ENCODE measurements at places on chromosomes 7 and 10.

DNA sequence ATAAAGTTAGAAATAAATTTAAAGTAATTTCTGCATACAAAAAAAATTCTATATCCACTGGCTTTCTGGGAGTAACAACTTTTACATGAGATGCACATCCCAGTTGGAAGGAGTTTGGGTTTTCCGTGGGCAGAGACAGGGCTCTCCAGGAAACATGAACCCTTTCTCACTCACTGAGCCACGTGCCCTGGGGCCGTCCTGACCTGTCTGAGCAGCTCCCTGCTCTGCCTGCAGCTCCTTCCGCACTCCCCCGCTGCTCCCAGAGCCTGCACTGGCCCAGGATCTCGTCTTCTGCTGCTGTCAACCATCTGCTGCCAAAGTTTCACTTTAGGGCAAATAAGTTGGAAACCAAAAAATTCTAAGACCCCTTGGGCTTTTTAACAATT lies 169.1 kb downstream of the DIP2C start:
- DNase-seq = no peak

GRCh38 chr7:988426-988911 lies 5.5 kb downstream of the CYP2W1 start:
- DNase-seq = no peak

GRCh38 chr7:127885222-127885772 lies 145.9 kb downstream of the LRRC4 start:
- DNase-seq = no peak

DNA sequence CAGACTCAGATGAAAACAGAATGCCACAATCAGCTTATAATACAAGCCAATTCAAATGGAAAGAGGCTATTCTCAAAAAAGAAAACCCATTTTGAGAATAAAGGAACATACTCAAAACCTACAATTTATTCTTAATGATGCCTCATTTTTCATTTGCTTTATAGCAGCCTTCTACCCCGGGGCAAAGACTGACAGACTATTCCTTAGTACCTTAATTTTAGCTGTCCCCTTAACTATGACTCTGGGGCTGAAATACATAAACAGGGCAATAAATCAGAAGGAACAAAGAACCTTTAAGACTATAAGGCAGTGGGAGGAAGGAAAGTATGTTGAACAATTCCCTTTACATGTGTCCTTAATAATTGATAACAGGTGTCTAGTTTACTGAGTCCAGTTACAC lies 76.8 kb downstream of the TMEM106B start:
- no peak for DNase-seq

GRCh38 chr10:1267148-1267547 lies 211.0 kb downstream of the WDR37 start:
- DNase-seq = no peak

DNA sequence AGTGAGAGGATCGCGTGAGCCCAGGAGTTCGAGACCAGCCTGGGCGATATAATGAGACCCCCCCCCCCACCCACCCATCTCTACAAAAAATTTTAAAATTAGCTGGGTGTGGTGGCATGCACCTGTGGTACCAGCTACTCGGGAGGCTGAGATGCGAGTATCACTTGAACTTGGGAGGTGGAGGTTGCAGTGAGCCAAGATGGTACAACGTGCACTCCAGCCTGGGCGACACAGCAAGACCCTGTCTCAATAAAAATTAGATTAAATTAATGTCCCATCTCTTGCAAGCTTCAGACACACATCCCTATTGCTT lies 391 bp upstream of the PROSER2 start:
- DNase-seq = no peak

- DNase-seq = no peak
Observed at GRCh38 chr7:108468246-108468645, 12.0 kb upstream of the NRCAM start.

DNA sequence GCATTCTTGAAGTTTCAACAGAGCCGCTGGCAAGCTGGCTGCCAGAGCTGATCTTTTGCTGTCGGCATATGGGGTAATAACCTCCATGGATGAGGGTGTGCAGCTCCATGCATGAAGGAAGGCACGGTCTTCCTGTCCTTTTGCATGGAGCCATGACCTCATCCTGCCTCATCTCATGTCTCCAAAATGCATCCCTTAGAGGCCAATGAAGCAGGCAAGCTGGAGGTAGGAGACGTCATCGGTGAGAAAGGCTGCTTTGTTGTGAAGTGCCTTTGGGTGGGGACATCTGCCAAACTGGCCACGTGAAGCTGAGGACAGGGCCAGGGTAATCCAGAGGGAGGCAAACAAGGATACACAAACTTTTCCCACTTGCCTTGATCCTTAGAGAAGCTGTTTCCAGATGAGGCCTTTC lies 161.5 kb upstream of the TBX20 start:
- DNase-seq = no peak

- DNase-seq = no peak
Observed at GRCh38 chr7:11576310-11576709, 255.7 kb downstream of the THSD7A start.

DNA sequence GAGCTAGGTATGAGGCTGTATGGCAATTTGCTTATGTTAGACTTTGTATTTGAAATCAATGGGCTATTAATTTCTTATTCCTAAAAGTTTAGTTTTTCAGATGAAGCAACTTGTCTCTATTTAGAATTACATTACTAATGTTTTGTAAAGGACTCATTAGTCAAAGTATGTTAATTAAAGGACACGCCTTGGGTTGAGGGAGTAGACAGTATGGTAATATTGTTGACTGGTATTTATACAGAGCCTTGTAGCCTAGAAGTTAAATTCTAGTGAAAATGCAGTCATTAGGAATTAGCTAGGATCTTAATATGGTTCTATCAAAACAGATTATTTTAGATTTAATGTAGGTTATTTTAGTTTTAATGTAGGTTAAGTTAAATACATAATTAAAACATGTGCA lies 6.2 kb downstream of the CDK14 start:
- no peak for DNase-seq

DNA sequence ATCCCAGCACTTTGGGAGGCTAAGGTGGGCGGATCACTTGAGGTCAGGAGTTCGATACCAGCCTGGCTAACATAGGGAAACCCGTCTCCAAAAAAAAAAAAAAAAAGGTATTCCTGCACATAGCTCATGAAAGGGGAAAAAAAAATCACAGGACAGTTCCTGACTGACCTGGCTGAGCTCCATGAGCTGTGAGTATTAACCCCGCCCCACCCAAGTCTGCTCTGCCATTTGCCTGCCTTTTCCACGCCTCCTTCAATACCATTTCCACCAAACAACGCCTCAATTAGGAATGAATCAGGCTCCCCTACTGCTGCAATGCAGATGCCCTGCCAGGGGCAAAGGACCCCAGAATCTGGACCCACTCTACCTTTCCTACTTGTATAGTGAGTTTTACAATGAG lies 55.0 kb downstream of the PDIA4 start:
- DNase-seq = no peak

DNA sequence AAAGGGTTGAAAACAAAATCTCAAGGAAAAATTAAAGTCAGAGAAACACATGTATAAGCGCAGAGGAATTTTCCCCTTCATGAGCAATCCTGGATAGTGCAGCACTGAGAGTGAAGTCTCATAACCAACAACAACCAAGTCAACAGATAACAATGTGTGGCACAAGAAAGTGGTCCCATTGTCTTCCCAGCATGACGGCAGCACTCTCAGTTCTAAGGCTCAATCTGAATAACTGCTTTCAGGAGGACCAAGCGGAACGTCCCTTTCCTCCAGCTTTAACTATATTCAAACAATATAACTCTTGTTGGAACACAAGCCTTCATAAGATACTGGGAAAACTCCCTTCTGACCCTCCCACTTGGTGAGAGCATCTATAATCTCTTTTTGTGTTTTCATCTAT lies 137.9 kb downstream of the RAPGEF5 start:
- no peak for DNase-seq

GRCh38 chr10:49778197-49778596 lies 16.1 kb upstream of the OGDHL start:
- DNase-seq = no peak

DNA sequence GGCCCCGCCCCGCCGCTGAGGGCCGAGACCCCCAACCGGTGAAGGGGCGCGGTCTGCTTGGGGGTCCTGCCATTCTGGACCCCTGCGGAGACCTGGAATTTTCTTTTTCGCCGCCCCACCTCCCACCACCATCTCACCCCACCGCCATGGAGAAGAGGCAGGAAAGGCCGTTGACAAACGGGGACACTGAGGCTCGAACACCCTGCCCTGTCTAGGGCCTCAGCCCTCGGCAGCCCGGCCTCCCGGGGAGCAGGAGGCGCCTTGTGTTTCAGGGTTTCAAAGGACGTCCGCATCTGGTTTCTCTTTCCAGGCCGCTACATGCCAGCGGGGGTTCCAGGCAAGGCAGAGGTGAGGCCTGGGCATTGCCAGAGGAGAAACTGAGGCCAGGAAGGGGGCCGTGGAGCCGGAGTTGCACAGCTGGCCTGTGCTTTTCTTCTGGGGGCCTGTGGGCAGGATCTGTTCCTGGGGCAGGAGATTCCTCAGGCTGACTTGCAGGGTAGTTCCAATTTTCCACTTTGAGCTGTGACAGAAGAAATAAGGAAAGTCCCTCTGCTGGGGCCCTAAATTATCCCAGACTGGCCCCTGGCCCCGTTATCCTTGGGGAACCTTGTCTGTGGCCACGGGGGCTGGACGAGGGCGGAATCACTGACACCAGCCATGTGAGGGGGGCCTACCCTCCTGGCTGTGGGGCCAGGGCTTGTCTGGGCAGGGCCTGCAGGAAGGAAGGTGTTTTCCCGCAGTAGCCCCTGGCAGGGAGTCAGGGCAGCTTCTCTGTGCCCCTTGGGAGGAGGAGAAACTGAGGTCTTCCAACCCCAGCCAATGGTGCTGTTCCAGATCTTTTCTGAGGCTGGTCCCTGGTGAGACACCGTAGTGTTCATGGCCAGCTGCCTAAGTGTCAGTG lies 900 bp upstream of the MICALL2 start:
- DNase-seq = no peak

DNA sequence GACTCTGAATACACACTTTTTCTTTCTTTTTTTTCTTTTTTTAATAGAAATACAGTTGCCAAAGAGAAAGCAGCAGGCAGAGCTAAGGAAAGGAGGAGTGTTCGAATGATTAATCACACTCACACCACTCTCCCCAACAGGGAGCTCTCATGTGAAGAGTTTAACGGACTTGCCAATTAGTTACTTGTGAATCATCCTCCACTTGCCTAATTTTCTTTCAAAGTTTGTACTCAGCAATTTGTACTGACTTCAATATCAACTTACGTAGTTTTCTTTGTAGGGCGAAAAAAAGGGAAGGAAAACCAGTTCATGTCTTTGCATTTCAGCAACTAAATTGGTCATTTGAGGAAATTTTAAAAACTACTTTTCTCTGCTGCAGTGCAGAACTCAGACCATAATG lies 109.2 kb downstream of the PIP4K2A start:
- peak; percentile 65 for DNase-seq

DNA sequence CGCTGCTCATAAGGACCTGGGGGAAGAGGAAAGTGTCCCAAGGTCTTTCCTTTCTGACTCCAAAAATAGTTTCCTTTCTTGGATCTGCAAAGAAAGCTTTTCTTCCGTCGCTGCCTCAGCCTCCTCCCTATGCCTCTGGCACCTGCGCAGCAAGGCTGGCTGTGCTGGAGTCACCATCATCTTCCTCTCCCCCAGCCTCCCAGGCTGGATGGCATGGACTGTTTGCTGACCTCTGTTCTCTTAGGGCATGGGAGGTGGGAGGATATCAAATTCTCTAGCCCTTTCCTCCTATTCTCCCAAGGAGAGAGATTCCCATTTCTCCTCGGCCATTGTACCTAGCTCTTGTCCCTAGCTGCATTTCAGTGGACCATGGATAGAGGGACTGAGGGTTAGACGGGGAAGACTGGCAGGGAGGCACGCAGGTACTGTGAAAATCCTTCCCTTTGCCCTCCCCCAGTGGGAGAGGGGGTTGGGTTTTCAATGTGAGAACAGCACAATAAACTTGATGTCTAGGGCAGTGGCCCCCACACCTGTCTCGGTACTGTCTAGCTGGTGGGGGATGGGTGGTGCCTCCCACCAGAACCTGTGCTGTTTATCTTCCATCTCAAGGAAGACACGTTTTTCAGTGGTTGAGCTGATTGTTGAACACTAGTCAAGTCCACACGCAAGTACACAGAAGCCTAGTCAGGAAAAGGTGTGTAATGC lies 2.6 kb downstream of the PPP1R35 start:
- no peak for DNase-seq

DNA sequence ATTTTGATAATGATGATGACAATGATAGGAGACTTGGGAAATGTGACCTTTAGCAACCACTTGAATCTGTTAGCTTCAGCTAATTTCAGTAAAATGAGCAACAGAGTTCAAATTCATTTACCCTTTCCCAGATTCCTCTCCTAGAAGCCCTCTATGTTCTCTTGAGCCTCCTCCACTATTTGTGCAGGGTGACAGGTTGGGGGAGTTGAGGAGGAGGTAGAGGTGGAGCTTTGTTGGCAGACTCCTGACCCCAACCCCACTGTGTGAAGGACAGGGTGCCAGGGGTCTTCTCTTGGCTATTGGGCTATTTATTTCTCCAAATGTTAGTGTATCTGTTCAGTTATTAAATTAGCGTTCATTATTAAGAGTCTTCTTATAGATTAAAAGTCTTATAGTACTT lies 422.3 kb downstream of the GFRA1 start:
- DNase-seq = no peak

DNA sequence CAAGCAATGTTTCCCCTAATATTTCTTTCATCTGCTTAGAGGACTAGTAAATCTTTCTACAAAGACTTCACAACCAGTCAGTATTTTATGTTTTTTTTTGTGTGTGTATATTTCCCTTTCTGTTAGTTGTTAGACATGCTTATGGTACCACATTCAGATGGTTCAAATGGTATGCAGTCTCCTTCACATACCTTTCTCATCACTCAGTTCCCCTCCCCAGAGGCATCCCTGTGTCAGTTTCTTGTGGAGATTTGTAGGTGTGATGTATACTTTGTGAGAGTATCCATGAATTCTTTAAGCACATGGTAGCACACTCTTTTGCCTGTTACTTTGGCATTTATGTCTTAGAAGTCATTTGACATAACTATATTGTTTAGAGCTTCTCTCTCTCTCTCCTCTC lies 4.4 kb downstream of the ZNF485 start:
- no peak for DNase-seq

GRCh38 chr10:47384148-47384921 lies at the start of gene ZNF488:
ZNF488 (minus strand) TSS chr10:47384293; CDS start chr10:47368829, 15,464 bp downstream.
- no peak for DNase-seq

DNA sequence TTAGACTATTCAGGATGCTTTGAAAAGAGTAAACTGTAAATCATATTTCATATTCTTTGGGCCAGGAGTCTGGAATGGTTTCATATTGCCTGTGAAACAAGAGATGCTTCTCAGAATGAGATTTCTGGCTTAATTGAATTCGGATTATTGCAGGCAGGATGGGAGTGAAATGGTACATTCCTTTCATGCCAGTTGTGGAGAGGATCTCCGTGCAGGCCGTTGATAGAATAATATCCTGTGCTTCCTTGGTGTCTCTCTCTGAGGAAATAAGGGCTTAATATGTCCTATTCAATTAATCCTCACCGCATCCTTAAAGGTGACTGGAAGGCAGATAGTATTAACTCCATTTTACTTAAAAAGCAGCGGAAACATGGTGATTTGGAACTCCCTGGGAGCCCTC lies 56.6 kb downstream of the CUX1 start:
- no peak for DNase-seq

GRCh38 chr7:14271441-14271840 lies 282.0 kb upstream of the ETV1 start:
- DNase-seq = no peak
